Coronary artery (tissue), 2 donors: ENCODE measurements at places on chromosomes 1 and 21.

DNA sequence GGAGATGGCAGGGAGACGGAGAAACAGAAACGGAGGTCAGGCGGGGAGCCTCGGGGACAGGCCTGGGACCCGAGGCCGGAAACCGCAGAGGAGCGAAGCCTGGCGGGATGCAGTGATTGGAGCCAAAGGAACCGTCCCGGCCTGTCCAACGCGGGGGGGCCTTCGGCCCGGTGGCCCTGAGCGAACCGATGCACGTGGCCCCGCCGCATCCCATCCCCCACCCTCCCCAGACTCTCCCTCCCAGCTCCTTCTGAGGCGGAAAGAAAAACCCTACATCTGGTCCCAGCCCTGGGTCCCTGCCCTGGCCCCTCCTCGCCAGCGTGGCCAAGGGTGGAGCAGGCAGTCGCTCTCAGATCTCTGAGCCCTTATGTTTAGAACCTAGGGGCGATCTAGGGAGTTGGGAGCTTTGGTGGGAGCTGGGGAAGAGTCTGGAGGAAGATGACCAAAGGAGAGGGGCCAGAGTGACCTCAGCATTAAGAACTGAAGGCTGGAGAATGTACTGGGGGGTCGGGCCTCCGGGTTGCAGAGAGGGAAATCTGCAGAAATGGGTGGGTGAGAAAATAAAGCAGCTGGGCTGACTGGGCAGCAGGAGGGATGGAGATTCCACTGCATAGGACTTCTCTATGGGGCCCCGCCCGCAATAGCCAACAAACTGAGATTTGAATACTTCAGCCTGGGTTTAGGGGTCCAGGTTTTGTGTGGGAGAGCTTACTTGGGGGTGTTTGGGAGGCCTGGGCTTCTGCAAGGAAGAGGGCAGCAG, 1.5 kb upstream of the CRABP2 start:
- DNase-seq, result no peak

GRCh38 chr1:5998906-5999301, 6.7 kb upstream of the NPHP4 start:
- no peak for DNase-seq

DNA sequence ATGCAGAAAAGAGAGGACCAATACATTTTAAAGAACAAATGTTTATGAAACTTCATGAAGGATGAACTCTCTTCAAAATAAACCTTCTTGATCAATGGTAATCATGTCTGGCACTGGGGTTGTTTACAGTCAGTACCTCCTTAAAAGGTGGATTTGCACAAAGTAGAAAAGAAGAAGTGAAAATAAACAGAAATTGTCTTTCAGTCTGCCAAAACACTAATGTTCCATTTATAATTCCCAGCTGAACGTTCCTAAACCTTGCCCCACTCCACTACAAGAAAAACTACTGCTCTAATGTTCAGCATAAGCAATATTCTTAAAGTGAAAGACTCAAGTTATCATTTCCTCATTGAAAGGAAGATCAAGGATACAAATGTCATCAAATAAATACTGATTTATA, 86.2 kb downstream of the EIF4G3 start:
- no peak for DNase-seq

DNA sequence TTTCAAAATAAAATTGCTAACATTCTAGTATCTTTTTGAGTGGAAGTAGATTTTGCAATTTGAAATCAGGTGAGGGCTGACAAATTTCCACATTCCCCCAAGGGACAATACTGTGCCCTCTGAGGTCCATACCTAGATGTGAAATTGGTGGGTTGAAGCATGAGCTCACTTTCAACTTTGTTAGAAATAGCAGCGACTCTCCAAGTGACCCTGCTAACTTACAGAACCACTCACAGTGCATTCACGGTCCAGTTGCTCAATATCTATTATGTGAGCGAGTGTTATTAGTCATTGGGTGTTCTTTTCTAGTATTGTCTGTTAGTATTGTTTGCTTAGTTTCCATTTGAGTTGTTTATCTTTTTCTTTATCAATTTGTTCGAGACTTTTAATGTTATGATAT, 53.6 kb upstream of the ASB17 start:
- no peak for DNase-seq
